ENCODE measurements at places on chromosomes 16 and 17.

- peak; percentile 23 for DNase-seq
Measured at GRCh38 chr16:8959921-8960787, 3.6 kb downstream of the USP7 start.

DNA sequence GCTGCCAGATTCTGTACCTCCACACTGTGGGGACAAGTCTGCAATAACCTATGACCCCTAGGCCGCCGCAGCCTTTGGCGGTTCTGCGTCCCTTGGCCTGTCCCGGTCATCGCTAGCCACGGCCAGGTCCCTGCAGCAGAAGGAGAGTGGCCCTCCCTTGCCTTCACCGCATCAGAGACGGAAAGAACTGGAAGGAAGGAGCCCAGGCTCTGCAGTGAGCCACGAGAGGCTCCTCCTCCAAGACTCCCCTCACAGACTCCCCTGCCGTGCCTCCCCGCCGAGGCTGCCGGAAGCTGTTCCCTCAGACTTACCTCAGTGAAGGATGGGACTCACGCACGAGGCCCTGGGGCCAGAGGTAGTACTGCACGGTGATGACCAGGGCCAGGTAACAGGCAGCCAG lies 11.0 kb downstream of the SLC38A8 start:
- DNase-seq, result no peak

DNA sequence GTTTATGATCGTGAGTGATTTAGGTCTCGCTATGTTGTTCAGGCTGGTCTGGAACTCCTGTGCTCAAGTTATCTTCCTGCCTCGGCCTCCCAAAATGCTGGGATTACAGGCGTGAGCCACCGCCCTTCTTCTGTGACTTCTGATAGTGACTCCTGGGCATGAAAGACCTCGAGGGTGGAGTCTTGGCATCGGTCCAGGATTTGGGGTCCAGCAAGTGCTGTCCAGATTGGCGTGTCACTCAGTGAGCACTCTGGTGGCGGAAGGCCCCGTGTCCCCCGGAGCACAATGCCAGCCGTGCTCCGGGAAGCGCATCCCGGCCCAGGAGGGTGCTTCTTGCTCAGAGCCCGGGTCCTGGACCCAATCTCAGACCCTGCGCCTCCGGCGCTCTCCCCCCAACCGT lies 6.8 kb downstream of the OR1F1 start:
- DNase-seq, result no peak

- no peak for DNase-seq
Measured at GRCh38 chr16:89956505-89957215, 8.1 kb downstream of the DEF8 start.

DNA sequence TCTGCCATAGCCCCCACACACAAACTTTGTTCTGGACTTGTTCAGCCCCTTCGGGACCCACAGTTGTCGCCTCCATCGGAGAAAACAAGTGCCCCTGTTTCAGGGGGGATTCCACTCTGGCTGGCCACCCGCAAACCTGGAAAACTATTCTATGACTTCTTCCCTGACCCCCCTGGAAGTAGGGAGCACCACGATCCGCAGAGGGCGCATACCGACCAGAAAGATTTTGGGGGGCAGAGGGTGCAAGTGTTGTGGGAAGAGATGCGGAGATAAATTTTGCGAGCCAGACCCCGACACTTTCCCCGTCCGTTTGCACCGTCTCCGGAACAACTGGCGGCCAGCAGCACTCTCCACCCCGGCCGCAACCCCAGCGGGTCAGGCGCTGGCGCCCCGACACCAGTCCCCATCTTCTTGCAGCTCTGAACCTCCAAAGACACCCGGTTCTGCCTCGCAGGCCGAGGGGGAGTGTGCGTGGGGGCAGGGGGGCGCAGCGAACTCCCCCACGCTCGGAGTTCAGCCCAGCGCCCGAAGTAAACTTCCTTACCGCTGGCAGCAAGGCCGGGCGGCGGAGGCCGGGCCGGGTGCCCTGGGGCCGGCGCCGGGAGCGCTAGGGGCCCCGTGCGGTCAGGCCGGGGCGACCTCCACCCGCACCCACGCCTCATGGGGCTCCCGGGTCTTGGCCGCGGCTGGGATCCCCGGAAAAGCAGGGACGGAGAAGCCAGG lies 744 bp downstream of the SALL1 start:
- no peak for DNase-seq

Measured in fibroblast of mammary gland (primary cell).